ENCODE measurements at places on chromosomes 1 and 21.
A peak's percentile ranks its signal among the peaks of the same experiment; 100 is the strongest.

GRCh38 chr21:45830221-45830640, 151.3 kb upstream of the COL6A1 start:
- DNase-seq: no peak

DNA sequence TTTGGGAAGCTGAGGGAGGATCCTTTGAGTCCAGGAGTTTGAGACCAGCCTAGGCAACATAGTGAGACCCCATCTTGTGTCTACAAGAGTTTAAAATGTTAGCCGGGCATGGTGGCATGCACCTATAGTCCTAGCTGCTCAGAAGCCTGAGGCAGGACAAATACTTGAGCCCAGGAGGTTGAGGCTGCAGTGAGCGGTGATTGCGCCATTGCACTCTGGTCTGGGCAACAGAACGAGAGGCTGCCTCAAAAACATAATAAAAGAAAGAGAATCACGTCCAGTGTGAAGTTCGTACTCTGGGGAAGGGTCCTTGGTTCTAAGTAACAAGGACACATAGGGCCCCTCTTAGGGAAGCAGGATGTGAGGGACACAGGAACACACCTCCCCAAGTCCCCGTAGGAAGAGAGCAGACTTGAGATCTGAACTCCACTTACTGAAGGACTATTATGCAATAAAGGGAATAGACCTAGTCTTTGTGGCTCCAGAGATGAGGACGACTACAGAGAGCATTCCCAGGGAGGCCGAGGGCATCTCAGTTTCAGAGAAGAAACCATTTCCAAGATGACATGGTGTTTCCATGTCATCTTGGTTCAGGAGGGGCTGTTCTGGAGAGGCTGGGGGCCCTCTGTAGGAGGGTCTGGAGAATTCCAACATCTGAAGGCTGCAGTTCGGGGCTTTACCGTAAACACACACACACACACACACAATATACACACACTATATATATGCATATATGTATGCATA, 10.8 kb upstream of the ENO1 start:
- no peak for DNase-seq

DNA sequence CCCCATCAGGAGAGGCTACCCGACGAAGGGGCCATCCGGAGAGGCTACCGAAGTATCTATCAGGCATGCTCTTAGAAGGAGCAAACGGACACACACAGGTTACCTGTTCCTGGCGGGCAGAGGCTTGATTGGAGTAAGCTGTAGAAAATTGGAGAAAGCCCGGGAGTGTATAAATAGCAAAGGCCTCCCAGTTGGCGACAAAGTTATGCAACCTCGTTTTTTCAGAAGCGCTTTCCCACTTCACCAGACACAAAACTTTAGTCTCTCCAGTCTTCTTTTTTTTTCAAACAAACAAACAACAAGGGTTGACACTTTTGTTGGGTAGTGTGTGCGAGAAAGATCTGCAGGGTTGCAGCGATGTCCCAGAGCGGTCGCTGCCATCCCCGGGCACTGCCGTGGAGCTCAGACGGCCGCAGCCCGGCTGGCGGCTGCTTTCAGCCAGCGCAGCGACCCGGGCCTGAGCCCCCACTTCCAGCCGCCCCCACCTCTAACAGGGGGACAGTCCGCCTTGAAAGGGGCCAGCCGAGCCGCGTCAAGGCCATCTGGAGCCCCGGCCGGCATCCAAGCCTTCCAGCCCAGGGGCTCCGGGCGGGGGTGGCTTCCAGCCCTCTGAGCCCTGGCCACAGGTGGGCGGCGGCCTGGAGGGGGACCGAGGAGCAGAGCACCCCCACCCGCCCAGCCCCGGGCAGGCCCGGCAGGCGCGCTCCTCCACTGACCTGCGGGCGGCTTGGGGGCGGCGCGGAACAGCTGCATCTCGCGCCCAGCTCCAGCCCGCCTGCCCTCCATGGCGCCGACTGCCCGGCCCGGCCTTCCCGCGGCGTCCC, 616 bp downstream of the MCOLN3 start:
- no peak for DNase-seq

DNA sequence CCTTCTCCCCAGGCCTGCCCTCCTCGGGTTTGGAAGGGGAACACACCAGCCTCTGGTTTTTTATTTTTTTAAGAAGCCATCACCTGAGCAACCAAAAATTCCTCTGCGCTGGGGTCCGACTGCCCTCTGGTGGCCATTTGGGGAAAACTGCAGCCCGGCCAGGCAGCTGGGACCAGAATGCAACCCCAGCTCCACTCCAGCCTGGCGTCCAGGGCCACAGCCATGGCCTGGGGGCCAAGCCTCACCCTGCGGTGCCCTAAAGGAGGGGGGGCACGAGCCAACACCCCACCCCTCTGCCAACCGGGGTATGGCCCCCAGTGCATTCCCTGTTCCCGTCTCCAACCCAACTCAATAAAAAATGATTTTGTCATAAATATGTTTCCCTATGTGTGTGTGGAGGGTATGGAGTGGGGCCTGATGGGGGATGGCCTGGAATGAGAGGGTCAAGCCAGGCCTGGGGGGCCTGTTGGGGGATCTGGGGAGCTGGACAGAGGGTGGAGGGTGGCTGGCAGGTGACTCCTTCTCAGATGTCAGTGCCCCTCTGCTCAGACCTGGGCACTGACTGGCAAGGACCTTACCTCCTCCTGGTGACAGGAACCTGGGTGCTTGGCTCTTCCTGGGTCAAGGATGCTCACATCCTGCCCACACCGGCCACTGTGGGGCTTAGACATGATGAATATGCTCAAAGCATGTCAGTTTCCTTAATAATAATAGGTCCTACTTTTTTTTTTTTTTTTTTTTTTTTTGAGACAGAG, 3.2 kb downstream of the GPR3 start:
- DNase-seq: peak; percentile 71

GRCh38 chr1:151007853-151008243, 401 bp upstream of the PRUNE1 start:
- no peak for DNase-seq

DNA sequence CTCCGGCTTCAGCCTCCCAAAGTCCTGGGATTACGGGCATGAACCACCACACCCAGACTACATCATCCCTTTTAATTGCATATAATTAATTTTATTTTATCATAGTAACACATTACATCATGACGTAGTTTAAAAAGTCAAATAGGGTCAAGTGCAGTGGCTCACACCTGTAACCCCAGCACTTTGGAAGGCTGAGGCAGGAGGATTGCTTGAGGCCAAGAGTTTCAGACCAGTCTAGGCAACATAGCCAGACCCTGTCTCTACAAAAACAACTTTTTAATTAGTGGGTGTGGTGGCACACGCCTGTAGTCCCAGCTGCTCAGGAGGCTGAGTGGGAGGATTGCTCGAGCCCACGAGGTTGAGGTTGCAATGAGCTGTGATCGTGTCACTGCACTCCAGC, 20.7 kb downstream of the EFNA3 start:
- DNase-seq: no peak

DNA sequence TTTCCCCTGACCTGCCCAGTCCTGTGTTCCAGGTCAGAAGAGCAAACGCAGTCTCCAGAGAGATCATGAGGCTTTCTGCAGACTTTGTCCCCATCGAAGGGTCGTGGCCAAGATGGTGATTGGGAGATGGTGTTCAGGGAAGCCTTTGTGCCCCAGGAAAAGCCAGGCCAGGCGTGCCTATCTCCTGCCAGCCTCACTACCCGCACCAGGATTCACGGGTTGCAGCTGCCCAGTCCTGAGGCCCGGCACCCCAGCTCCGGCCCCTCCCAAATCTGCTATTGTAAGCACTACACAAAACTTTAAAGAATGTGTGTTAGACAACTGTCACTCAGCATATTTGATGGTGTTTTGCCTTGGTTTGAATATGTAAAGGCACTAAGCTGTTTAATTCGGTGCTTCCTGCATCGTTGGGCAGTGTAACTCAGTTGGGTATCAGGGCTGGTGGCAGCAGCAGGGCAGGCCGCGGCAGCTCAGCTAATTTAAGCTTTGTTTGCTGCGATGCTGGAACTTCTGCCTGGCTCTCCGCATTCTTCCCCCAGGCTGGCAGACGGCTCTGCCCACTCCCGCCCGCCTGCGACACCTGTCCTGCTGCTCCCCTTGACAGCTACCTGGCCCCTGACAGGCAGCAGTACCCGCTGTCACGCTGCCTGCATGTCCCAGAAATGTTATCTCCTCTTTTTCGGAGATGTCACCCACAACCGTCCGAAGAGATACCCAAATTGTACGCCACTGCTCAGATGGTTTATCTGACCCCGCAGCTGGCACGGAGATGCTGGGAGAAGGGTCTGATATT, 209.0 kb upstream of the VAMP3 start:
- no peak for DNase-seq

GRCh38 chr1:56824938-56825337, 5.7 kb upstream of the FYB2 start:
- DNase-seq: no peak

DNA sequence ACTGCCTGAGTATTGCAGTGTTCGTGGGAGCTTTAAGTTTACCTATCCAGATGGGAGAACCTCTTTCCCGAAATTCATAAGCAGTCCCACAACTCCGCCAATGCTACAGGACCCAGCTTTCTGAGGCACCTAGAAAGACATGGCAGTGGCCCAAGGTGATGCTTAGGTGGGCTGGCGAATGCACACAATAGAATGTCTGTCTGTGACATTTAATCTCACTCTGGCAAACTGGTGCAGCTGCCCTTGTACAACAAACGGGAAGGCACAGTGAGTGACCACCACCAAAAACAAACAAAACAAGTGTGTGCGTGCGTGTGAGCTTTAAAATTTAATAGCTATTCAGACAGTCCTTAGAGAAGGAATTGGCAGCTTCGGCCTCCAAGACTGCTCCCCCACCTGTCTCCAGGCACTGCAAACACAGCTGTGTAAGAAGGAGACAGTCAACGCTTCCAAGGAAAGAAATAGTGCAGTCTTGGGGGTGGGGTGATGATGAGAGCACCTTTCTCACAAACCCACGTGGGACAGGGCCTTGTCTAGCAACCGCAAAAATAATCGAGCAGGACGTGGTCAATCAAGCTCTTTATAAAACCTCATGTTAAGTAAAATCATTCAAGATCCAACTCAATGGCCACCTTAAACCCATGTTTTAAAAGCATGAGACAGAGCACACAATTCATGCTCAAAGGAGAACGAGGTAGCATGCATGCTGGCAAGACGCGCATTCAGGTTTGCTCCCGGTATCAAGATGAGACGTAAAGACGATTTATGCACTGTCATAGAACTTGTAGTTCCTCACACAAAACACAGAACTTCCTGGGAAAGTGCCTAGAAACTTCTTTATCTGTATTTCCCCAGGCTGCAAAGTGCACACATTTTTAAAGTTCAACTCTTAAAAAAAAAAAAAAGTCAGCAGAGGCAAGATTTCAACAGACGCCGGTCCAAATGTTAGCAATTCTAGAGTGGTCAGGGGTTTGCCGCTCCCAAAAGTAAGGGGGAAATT, 84.1 kb downstream of the TM2D1 start:
- peak; percentile 55 for DNase-seq

- no peak for DNase-seq
These were observed 513.0 kb downstream of the NUF2 start for GRCh38 chr1:163834778-163835177.

DNA sequence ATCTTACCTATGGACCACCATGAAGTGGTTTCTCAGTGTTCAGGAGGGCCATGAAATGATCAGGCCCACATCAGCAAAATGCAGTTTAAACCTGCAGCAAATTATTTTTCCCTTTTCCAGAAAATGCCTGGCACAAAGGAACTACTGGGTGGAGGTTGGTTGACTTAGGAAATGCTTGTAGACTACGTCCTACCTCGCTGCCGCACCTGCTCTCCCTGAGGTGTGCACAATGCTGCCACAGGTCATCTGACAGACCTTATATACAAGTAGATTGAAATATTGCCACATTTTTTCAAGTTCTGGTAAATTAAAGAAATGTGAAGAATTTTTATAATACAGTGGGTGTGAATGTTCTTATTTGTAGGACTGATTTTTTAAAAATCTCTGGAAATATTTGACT, 166.7 kb upstream of the PDE4B start:
- no peak for DNase-seq

GRCh38 chr1:215082532-215083382, at the start of gene KCNK2:
Gene KCNK2, plus strand, starts transcription at chr1:215082737. Its CDS starts 649 bp downstream, at chr1:215083386.
- DNase-seq: peak; percentile 22

DNA sequence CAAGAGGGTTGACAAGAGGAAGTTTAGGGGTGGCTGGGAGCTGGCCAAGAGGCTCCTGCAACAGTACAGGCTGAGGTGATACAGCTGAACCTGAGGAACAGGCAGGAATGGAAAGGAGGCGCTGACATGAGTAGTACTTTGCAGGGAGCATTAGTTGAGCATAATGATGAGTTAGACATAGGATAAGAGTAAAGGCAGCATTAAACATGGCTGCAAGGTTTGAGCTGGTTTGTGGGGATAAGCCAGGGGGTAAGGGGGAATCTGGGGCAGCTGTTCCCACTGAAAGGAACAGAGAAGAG, 20.6 kb downstream of the SLC30A10 start:
- DNase-seq: no peak

GRCh38 chr1:85128316-85128715, 72.5 kb downstream of the SYDE2 start:
- peak; percentile 13 for DNase-seq

DNA sequence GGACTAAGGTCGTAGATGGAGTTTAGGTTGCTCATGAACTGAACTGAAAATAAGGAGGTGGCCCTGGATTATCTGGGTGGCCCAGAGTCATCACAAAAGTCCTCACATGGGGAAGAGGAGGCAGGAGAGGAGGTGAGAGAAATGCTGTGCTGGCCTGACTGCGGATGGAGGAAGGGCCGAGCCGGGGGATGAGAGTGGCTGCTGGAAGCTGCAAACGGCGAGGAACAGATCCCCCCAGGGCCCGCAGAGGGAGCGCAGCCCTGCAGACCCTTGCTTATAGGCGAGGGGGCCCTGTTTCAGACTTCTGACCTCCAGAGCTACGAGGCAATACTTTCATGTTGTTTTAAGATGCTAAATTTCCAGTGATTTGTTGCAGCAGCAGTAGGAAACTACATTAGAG, 102.7 kb upstream of the C1orf174 start:
- DNase-seq: no peak

GRCh38 chr1:184555665-184556641, 169.1 kb downstream of the C1orf21 start:
- no peak for DNase-seq

DNA sequence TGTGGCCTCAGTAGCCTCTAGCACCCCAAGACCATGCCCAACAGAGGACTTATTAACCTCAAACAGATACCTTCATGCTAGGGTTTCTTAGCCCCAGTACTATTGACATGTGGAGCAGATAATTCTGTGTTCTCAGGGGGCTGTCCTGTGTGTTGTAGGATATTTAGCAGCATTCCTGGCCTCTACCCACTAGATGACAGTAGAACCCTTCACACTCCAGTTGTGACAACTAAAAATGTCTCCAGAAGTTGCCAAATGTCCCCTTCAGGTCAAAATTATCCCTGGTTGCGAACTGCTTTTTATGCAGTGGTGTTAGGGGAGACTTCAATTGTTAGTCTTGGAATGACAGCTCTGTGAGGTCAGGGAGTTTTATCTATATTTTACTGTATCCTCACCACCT, 8.1 kb downstream of the KAZN start:
- peak; percentile 32 for DNase-seq

GRCh38 chr1:96164053-96164452, 557.5 kb upstream of the PTBP2 start:
- no peak for DNase-seq

DNA sequence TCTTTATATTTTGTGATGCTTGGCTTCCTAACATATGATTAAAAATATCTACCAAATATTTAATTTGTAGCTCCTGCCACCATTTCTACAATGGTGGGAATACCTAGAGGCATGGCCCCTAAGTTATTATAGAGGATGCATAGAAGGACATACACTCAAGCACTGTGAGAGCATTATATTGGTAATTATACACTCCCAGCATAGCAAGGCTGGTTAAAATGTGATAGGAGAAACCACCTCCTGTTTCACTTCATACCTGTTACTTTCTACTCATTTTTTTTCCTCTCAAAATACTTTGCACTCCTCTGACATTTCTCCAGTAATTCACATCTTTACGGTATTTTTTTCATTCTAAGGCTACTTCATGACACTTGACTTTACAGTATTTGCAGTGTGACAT, 92.9 kb downstream of the HS2ST1 start:
- DNase-seq: no peak
